ENCODE measurements at places on chromosomes 11 and 22. TPM values are rescaled to one million over a fixed set of nuclear protein-coding genes. Genes with fewer than 3 reads are reported as not detected.

DKK3 gene
- total RNA-seq, result 408 TPM

IL18 gene
- total RNA-seq, result 0.16 TPM

SSTR3 gene
- total RNA-seq, result not detected

SEC14L6 gene
- total RNA-seq, result 0.13 TPM

CAT gene
- total RNA-seq, result 40.3 TPM

HEPN1 gene
- not detected for total RNA-seq

PHLDA2 gene
- 2.8 TPM for total RNA-seq

SULT4A1 gene
- total RNA-seq, result not detected

FGF4 gene
- total RNA-seq, result not detected

NXPE4 gene
- total RNA-seq, result not detected

ARHGAP32 gene
- 1.8 TPM for total RNA-seq

CCDC117 gene
- 10.4 TPM for total RNA-seq

DDI1 gene
- total RNA-seq, result not detected

C1QTNF5 gene
- total RNA-seq, result 62.3 TPM

LRRN4CL gene
- under 0.01 TPM for total RNA-seq

ZFTA gene
- 10.8 TPM for total RNA-seq

NXPE1 gene
- under 0.01 TPM for total RNA-seq

APOL5 gene
- not detected for total RNA-seq

GPR83 gene
- total RNA-seq, result under 0.01 TPM

OR8A1 gene
- total RNA-seq, result not detected

NFAM1 gene
- total RNA-seq, result not detected

MRPL16 gene
- total RNA-seq, result 34.2 TPM

GPHA2 gene
- not detected for total RNA-seq

DEUP1 gene
- not detected for total RNA-seq

CHRM1 gene
- not detected for total RNA-seq

OR51B2 gene
- total RNA-seq, result not detected

CARD18 gene
- total RNA-seq, result not detected

P2RY2 gene
- 0.97 TPM for total RNA-seq

PATE2 gene
- not detected for total RNA-seq

CECR2 gene
- under 0.01 TPM for total RNA-seq

DGAT2 gene
- 0.65 TPM for total RNA-seq

Data from bladder microvascular endothelial cell (primary cell).